SK-MEL-5 (cell line): ENCODE measurements at places on chromosomes 5 and 9. TPM values are rescaled to one million over a fixed set of nuclear protein-coding genes. Genes with fewer than 3 reads are reported as not detected.

LCNL1 gene
- not detected in 2 replicates for total RNA-seq

ADAMTS12 gene
- not detected in 2 replicates for total RNA-seq

KIF12 gene
- 0.82 TPM in 1 of 2 replicates, not detected in the other for total RNA-seq

GARNL3 gene
- total RNA-seq: 5.3 and 6.4 TPM in 2 replicates
